ENCODE measurements at places on chromosomes 5 and 9.

DNA sequence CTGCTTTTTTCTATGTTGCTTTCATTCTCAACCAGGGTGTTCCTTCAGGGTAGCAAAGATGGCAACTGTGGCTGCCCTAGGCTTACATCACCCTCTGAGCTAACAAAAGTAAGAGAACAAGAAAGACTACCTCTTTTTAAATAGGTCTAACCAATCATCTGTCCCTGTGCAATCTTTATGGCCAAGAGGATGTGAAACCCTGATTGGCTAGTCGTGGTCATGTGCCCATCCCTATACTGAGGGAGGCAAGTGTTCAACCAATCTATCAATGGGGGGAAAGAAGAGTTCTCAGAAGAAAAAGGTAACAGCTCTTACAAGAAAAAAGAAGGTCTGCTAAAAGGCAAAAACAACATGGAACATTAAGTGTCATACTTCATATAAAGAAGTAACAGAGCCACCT lies 11.7 kb upstream of the SNCAIP start:
- DNase-seq, result no peak

- DNase-seq, result no peak
Observed at GRCh38 chr5:83192947-83193346, 115.6 kb downstream of the XRCC4 start.

DNA sequence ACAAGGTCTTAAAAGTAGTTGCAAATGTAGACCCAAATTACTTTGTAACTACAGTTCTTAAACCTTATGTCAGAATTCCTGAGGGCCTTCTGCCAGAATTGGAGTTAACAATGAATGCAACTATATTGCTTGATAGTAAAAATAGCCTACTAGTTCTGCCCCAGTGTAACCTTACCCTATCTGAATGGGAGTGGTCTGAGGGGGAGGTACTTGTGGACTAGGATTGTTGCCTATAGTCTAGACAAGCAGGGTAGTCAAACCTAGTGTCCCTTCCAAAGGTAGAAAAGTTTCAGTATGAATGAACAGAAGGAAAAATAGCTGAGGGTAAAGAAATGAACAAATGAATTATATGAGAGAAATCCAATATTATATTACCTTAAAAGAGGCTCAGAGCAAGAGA lies 242.2 kb downstream of the PJA2 start:
- no peak for DNase-seq

GRCh38 chr9:112380102-112380824 lies at the start of gene HSDL2:
Gene HSDL2, plus strand, starts transcription at chr9:112380108. Its CDS starts 56 bp downstream, at chr9:112380164.
- no peak for DNase-seq

DNA sequence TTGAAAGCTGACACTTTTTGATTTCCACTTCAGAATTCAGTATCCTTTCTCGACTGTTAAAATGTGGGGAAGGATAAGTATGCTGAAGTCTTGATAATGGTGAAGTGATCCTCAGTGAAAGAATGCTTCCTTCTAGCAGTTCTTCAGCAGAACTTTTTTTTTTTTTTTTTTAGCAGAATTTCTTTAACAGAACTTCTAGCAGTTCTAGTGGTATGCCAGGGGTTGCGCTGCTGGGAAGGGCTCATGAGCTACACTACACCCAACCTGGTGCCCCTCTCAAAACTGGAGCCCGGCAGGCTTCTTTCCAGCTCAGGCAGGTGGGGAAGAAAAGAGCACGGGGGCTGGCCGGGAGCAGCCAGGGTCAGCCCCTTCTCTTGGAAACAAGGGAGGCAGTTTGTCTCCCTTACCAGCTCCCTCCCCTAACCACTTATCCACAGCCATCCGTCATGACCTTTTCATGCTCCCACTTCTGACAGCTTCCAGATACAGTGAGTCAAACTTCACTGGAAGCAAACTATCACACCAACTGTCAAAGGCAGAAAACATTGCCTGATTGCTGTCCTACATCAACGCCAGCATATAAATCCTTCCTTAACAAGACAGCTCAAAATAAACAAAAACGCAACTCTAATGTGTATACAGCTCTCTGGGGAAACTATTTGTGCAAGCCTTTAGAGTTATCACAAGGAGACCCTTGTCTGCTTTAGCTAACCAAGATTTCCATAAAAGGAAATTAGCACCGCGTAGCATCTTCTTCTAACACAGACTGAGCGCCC lies 211.5 kb downstream of the GAPVD1 start:
- DNase-seq, result no peak
